ENCODE measurements at places on chromosomes 5 and 9. TPM values are rescaled to one million over a fixed set of nuclear protein-coding genes. Genes with fewer than 3 reads are reported as not detected.
A peak's percentile ranks its signal among the peaks of the same experiment; 100 is the strongest.

- peak; percentile 38 for DNase-seq
Measured at GRCh38 chr5:79857714-79858409, 133.2 kb downstream of the MTX3 start.

DNA sequence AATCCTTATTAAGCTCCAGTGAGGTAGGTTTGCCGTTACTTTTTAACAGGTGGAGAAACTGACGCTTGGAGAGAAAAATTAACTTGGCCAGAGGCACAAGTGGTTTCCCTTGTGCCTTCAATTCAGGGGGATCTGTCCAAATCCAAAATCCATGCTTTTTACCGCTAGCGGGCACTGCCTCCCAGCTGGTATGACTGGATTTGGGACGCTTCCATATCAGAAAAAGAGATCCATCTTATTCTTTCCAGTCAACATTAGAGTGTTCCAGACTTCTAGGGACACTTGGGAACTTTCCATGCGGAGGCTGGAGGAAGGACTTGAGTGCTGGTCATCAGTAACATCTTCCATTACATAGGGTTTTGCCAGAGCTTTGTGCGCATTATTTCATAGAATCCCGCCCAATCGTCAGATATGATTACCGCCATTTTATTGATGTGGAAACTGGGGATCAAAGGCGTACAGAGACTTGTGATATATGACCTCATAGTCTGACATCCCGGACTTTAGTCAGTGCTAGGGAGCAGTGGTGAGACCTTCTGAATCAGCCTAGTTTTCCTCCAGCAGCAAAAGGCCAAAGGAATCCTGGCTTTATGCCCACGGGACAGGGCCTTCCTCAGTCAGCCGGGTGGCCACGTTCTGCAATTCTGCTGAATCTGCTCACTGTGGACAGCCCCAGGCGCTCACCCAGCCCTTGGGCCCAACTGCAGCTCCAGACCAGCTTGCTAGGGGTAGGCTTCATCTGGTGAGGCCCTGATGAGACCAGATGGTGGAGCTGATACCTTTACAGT is 1.1 kb upstream of the GNPDA1 start:
- peak; percentile 54 for DNase-seq

DNA sequence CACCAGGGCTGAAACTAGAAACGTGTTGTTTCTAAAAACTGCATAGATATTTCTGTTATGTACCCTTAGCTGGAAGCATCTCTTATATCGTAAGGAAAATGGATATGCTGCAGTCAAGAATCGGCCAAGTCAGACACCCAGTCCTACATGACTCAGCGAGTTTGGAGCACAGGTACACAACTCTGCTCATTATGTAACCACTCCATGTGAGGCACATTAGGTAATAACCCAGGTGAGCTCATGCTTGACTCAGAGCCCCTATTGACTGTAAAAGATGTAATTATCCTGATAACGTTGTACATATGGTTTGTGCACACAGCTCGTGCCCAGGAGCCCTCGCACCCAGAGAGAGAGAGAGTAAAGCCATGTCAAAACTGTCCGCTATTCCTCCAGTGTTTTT is 593.7 kb upstream of the ACO1 start:
- DNase-seq, result no peak

- DNase-seq, result no peak
Measured at GRCh38 chr9:105328872-105329718, 84.6 kb downstream of the SLC44A1 start.

DNA sequence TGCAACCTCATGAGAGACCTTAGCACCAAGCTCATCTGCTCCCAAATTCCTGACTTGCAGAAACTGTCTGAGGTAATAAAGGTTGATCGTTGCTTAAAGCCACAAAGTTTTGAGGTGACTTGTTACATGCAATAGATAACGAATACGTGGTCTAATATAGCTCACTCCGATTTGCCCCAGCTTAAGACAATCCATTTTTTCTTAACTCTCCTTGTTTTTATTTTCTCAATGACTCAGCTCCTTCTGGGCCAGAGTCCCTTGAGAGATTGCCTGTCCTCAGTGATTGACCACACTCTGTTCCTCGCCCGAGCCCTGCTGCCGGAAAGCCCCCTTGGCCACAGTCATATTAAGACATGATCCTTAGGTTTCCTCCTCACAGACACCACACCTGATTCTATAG is 63.7 kb upstream of the FANCC start:
- DNase-seq, result peak; percentile 84

Gene MOCS2
- polyA plus RNA-seq, result 97.0 TPM

Gene SPAAR
- polyA plus RNA-seq, result 0.41 TPM

GRCh38 chr9:75164573-75164972 is 76.3 kb downstream of the OSTF1 start:
- no peak for DNase-seq

DNA sequence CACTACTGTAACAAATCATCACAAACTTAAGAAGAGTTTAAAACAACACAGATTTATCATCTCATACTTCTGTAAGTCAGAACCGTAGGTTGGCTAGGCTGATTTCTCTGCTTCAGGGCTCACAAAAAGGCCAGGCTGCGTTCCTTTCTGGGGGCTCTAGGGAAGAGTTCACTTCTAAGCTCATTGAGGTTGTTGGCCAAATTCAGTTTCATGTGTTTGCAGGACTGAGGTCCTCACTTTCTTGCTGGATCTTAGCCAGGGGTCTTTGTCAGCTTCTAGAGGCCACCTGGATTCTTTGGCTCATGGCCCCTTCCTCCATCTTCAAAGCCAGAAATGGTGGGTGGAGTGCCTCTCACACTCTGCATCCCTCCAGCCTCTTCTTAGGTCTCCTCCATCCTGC is 76.0 kb downstream of the ACTBL2 start:
- DNase-seq, result no peak

DNA sequence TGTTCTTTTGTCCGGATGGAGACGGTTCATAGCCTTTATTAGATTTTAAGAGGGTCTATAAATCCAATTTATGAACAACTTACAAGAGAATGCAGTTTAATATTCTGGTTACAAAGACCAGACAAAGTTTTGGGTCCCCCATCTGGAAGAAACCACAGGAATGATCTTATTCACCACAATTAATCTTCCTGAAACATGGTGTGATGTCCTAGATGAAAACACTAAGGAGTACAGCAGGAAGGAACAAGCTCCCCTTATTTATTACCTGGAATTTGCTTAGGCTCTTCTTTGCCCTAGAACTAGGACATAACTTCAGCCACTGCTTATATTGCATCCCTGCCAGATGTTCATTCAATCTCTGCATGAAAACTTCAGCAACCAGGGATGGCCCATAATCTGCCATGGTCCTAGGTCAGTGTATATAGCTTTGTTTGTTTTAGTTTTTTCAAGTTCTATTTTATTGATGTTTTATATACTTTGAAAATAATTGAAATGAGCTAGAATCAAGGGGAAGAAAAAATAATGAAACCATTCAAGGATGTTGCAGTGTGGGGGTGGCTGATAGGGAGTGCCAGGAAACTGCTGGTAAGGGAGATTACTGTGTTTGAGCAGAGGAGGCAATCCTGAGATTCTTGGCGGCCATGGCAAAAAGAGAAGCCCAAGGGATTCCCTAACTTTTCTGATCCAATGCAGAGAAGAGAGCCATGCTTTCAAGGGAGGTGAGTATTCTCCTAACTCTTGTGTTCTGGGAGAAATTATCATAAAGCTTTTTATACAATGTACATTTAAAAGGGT is 16.8 kb downstream of the TXNDC8 start:
- DNase-seq, result no peak

DNA sequence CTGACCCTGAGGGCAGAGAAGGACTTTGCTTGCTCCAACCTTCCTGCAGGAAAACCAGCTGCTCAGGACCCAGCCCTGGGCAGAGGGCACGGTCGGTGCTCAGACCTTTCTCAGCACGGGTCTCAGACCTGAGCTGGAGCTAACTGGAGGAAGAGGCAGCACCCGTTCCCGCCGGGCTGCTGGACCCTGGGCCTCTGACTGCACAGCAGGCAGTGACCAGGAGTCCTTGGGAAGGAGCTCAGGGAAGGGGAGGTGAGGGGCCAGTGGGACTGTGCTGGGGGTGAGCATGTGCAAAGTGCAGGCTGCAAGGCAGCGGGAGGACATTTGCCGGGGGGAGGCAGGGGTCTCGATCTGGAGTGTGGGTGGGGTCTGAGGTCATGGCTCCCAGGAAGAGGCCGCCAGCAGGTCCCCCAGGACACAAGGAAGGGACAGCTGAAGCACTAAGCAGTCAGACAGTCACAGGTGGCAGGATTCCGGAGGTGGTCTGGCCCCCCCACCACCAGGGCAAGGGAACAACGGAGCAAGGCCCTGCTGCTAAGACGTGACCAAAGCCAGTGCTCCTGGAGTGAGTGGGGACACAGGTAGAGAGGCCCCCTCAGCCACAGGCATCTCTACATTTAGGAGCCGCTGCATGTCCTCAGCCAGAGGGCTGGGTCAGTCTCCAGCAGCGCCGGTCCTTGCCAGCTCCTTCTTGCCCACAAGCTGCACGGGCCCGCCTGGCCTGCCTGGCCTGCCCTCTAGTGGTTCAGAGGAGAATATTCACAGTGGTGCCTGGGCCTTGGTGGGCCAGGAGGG is 4.8 kb upstream of the DPM2 start:
- peak; percentile 53 for DNase-seq

GRCh38 chr9:13269589-13270452 is 9.7 kb downstream of the MPDZ start:
- no peak for DNase-seq

DNA sequence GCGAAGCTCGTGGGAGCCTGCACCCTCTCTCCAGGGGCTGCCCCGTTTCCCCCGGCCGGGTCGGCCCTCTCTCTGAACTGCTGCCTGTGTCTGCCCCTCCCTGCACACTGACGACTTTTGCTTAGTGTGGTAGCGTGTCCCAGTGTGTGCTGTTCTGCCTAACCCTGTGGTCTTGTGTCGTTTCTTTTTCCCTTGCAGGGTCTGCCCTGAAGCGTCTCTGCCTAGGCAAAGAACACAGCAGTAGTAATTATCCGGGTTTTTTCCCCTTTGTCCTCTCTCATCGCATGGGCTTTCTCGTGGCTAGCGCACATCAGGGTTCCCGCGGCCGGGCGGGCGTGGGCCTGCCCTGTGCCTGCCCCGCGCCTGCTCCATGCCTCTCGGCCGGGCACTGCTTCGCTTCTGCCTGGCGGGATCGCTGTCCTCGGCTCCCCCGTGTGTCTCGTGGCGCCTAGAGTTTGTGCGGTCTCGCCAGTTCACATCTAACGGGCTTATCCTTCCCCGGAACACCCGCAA is 122.7 kb downstream of the WNK2 start:
- DNase-seq, result no peak

Gene STING1
- polyA plus RNA-seq, result 78.4 TPM

- DNase-seq, result no peak
Measured at GRCh38 chr5:135996611-135997010, 32.2 kb upstream of the TGFBI start.

Gene PTGDS
- 4.9 TPM for polyA plus RNA-seq

DNA sequence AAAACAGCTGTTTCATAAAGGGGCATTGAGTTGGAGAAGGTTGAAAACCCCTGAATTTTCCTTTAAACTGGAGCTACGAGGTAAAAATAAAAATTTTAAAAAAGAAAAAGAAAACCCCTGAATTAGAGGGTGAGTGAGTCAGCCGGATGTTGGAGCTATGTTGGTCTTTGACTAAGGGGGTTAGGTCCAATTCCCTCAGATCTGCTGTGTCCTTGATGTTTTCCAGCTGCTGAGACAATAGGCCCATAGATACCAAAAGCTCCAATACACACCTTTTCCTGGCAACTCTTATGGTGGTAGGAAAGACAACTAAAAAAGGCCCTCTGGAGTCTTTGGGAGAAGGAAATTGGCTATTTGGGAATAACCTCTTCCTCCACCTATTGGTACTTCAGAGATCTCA is 79.4 kb upstream of the SAP30L start:
- DNase-seq, result peak; percentile 68

DNA sequence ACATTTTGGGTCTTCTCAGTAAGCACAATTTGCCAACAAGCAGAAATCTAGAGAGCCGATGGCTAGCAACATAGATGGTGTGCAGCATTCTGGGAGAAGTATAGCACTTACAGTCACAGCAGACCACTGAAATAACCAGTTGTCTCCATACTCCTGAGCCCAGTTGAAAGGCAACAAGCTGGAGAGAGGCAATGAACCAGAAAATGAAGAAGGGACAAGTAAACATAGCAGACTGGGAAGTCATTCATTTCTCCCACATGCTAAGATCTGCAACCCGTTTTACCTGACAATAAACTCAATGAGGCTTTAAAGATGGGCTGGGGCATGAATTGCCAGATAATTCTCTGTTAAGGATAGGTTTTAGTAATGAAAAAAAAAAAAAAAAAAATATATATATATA is 575.6 kb upstream of the GRAMD2B start:
- no peak for DNase-seq

DNA sequence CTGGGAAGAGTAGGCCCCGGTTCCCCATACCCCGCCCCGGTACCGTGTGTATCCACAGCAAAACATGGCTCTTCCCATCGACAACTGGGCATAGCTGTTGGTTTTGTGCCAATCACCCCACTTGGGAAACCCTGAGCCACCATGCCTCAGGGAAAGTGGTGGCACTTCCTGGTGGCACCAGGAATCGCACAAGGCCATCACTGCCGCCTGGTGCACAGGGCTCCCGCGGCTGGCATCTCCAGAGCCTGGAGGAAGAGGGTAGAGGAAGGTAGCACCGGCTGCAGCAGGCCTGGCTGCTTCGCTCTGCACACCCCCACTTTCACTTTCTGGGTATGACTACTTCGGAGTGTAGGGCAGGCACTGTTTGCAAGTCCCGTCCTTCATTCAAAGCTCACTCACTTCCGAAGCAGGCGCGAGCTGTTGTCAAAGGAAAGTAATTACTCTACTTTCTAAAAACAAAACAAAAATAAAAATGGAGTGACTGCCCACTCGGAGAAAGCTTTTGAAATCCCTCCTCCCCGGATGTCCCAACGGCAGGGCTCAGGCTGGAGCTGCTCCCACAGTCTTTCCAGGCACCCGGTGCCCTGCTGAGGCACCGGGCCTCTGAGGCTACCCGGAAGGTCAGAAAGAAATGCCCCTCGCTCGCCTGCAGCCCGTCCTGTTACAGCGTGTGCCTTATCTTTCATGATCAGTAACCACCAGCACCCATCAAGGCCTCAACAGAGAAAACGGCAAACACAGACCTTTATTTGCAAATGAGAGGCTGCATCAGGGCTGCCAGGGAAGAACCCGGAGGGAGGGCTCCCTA is 2.0 kb downstream of the BRD3 start:
- DNase-seq, result peak; percentile 65

GRCh38 chr9:32672469-32672868 is 37.0 kb upstream of the TAF1L start:
- peak; percentile 98 for DNase-seq

DNA sequence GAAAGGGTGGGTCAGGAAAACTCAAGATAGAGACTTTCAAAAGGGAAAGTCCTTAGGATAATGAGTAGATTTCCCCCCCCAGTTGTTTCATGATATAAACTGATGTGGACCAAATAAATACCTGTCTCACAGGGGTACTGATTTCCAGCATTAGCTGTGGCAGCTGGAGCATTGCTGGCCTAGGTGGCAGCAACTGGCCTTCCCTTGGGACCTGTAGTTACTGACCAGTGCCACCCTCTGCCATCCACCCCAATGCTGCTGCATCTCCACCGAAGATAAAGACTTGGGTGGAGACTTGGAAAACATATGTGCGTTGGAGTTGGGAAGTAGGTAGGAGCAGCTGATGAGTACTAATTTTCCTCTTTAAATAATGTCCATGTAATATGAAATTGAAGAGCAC is 71.8 kb downstream of the SYK start:
- DNase-seq, result no peak
